ENCODE measurements at places on chromosomes 2 and 18.

- no peak for DNase-seq
Measured at GRCh38 chr2:40915651-40916050, 463.8 kb upstream of the SLC8A1 start.

- no peak for DNase-seq
Measured at GRCh38 chr2:19797871-19798270, 103.9 kb downstream of the TTC32 start.

- DNase-seq = peak; percentile 49
Measured at GRCh38 chr2:109264595-109265328, 135.8 kb downstream of the SH3RF3 start.

GRCh38 chr2:165573534-165574461, 104.3 kb downstream of the CSRNP3 start:
- DNase-seq = no peak

DNA sequence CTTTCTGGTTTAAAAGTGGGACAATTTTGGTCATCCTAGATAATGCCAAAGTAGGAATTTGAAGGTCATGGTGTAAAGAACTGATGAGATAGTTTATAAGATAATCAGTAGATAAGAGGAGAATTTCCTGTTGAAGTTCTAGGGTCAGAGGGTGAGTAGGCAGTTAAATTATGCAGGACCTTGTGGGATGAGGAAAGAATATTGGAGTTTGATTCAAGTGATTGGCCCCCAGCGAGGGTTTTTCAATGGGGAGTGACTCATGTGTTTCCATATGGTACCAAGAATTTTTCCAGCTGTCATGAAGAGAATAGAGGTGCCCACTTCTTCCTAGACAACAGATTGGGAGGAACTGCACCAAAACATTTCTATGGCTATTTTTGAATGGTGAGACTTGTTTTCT, 940.2 kb upstream of the ZEB2 start:
- DNase-seq = no peak

- no peak for DNase-seq
Measured at GRCh38 chr2:70790136-70790828, at the start of gene FIGLA. Gene FIGLA, minus strand, starts transcription at chr2:70790643. Its CDS starts 5 bp downstream, at chr2:70790638.

- no peak for DNase-seq
Measured at GRCh38 chr2:32495139-32495538, 132.7 kb upstream of the TTC27 start.

DNA sequence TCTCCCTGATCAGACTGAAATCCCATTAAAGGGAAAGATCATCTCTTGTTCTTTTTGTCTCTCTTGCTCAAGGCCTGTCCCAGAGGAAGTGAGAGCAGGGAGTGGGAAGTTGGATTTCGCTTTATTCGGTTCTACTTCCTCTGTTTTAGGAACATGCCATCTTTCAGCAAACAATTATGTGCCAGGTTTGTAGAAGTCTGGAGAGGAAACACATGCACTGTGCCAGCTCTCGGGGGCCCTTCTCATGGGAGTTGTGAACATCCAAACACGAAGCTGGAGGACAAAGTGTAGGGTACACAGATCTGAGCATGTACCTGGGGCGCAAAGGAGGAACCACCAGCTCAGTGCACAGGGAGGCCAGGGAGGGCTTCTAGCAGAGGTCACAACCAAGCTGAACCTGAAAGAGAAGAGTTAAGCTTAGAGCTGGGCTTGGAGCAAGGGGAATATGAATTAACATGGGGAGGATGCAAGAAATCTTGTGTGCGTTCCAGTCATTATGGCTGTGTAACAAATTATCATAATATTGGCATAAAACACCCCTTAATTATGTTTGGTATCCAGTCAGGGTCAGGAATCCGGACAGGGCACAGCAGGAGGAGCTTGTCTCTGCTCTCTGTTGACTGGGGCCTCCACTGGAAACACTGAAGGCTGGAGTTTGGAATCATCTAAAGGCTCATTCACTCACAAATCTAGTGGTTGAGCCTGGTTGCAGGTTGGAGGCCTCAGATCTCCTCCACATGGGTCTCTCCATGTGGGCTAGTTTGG, 128.6 kb downstream of the ZFP36L2 start:
- DNase-seq = no peak

- no peak for DNase-seq
Measured at GRCh38 chr2:127535422-127535901, at the start of gene MYO7B. Gene MYO7B, plus strand, starts transcription at chr2:127535683. Its CDS starts 24,040 bp downstream, at chr2:127559723.

- no peak for DNase-seq
Measured at GRCh38 chr2:111995148-111995547, 59.9 kb upstream of the TMEM87B start.

- no peak for DNase-seq
Measured at GRCh38 chr18:78915446-78916008, 64.1 kb upstream of the SALL3 start.

DNA sequence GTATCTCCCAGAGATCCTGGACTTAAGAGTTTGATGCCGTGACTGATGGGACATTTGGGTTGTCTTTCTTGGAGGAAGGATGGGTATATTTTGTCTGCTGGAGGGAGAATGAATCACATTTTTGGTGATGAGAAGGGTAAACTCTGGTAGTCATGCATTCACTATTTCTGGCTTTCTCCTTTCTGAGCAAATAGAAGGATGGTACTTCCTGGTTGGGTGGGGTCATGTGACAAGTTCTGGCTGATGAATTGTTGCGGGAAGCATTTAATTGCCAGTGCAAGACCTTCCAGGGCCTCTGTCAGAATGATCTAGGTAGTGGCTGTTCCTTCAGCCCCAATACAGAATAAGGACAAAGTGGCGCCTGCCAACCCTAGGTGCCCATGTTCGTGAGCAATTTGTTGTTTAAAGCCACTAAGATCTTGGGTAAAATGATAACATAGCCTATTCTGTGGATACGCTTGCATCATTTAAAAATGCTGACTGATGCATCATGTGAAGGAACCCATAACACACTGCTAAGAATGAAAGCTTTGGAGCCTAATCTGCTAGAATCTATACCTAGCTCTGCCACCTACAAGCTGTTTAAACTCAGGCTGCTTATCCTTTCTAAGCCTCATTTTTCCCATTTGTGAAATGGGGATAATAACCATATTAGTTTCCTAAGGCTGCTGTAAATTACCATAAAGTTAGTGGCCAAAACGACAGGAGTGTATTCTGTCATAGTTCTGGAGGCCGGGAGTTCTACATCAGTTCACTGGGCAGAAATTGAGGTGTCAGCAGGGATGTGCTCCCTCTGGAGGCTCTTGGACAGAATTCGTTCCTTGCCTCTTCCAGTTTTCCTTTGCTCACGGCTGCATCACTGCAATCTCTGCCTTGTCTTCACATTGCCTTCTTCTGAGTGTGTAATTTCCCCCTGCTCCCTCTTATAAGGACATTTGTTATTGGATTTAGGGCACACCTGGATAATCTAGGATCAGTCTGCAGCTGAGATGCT, 281.3 kb downstream of the AGPS start:
- no peak for DNase-seq

- no peak for DNase-seq
Measured at GRCh38 chr2:226435146-226435545, 364.5 kb downstream of the IRS1 start.

Data from AG08396 (cell line).